ENCODE measurements at places on chromosomes 7 and 10.

DNA sequence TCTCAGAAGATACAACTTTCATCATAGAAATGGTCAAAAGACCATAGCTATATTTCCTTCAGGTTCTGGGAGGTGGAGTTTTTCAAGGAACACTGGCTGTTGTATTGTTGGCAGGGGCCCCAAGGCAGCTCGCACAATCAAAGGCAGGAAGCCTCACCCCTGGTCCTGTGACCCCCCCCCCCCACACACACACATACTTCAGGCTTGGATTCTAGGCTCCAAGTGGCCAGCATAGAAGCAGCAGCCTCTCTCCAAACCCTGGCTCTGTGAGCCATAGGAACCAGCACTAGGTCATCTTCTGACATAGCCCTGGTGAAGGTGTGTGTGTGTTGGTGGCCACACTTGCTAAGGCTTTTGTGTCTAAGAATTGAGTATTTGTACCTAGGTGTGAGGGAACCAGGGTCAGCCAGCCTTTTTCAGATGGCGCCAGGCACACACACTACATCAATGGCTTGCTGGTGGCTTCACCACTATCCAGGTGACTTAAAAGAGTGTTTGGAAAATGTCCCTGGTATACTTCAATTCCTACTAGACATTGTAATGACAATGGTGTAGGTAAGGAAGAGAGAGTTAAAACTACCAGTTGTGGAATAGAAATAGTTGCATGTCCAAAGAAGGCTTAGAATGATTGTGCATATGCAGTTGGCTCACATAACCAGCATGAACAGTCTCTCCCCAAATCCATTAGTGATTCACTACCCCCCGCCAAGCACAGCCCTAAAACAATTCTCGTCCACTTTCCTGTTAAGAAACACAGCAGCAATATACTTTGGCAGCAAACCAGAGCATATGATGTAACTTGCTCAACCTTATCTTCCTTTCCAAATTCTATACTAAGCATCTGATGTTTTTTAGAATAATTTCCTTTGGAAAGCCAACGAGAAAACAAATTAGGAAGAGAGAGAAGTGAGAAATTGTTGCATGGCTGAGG lies 91.3 kb downstream of the AVL9 start:
- H3K4me3 ChIP-seq = no peak overlapping the region
- no peaks in the 10 kb centered on the region for H3K27me3 ChIP-seq
- peaks cover 33% of the 10 kb centered on the region for H3K36me3 ChIP-seq
- H3K27ac ChIP-seq = peak overlapping the region; percentile 77
- no peak for DNase-seq

DNA sequence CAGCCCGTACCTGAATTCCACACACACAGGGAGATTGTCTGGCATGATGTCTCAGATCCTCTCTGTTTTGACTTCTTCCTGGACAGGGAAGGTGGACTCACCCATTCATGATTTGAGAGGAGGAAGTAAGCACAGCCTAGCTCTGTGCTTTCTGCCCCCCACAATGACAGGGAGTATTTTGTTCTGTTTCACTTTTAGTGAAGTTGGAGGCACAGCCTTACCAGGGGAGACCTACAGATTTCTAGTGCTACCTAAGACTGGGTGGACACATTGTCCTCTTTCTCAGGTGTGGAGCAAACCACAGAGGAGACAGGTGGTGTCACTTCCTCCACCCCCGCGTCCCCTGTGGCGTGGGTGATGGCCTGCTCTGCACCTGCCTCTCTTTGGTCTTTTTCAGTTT lies 408.6 kb upstream of the PFKP start:
- no peaks in the 10 kb centered on the region for H3K4me1 ChIP-seq
- H3K27ac ChIP-seq = no peak overlapping the region
- peaks cover 41% of the 10 kb centered on the region for H3K27me3 ChIP-seq
- no peak overlapping the region for H3K4me3 ChIP-seq
- no peak for DNase-seq
- H3K36me3 ChIP-seq = no peaks in the 10 kb centered on the region

DNA sequence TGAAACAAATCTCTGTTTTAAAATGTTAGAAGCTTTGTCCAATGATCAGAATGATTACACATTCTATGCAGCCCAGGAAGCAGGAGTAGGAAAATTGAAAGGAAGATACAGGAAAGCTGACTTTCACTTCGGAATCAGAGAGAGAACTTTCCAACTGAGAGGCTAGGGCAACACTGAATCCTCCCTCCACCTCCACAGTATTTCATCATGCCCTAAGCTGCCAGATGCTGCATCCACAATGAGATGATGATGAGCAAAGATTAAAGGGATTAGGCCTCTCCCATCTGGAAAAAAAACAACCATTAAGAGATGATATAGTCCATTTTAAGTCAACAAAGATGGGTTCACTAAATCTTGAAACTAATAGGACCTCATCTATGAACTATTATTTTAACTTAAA lies 215.6 kb downstream of the GPR37 start:
- no peak for DNase-seq
- peak overlapping the region; percentile 52 for H3K27ac ChIP-seq
- H3K4me3 ChIP-seq = no peak overlapping the region
- H3K36me3 ChIP-seq = no peaks in the 10 kb centered on the region
- no peaks in the 10 kb centered on the region for H3K27me3 ChIP-seq

- no peak overlapping the region for H3K27ac ChIP-seq
- H3K36me3 ChIP-seq = peaks cover 75% of the 10 kb centered on the region
- no peaks in the 10 kb centered on the region for H3K27me3 ChIP-seq
- no peaks in the 10 kb centered on the region for H3K4me1 ChIP-seq
- no peak for DNase-seq
- no peak overlapping the region for H3K4me3 ChIP-seq
Measured at GRCh38 chr7:152121432-152121831, 96.0 kb downstream of the GALNT11 start.

DNA sequence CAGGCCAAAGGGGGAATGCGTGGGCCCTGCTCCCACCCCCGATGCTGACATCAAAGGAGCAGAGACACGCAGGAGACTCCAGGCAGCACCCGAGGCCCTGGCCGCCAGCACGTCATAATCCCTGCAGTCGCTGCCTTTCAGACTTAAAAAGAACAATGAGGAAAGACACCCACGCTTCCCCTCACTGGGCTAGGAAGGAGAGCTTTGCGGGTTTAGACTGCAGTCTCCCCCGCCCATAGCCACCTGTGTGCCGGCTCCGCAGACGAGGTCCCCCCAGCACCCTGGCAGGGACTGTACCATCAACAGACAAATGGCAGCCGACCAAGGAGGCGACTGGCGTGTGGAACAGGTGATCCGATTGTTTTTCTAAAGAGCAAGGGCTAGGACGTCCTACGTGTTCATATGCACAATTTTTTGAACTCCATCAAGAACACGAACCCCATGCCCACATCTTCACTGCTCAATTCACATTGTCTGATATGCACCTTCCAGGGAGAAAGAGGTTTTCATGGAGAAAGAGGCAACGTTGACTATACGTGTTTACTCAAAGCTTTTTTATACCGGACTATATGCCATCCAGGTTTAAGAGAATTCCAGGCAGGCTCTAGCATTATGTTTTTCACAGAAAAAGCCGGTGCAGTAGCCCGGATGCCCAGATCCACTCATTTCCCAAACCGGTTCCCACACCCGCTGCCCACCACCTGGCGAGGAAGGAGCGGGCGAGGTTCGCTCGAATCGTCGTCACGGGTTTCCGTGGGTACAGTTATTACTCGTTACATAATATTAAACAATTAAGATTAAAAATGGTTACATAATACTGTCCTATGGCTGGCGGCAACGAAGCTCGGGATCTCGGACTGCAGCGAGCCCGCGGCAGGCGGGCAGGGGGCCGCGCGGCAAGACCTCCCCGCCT lies 1.1 kb downstream of the GRB10 start:
- peaks cover 7% of the 10 kb centered on the region for H3K36me3 ChIP-seq

DNA sequence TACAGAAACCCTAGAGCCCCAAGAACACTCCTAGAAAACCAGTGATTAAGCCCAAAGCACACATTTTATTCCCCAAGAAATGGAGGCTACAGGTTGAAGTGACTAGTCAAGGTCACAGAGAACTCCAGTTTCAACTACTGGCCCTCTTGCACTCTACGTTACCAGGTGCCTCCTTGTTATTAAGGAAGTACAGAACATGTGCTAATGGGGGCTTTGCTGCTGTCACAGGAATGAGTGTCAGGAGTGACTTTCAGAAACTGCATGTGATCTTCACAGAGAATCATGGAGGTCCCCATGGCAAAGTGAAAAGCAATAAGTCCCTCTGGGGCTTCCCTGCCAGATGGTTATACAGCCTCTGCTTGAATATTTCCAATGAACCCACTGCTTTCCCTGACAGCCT lies 19.3 kb downstream of the JAZF1 start:
- peaks cover 47% of the 10 kb centered on the region for H3K4me1 ChIP-seq
- no peaks in the 10 kb centered on the region for H3K27me3 ChIP-seq
- no peak overlapping the region for H3K4me3 ChIP-seq
- no peak overlapping the region for H3K27ac ChIP-seq

- no peak for DNase-seq
- H3K27me3 ChIP-seq = no peaks in the 10 kb centered on the region
- H3K27ac ChIP-seq = peak overlapping the region; percentile 2
- peaks cover 32% of the 10 kb centered on the region for H3K36me3 ChIP-seq
Measured at GRCh38 chr10:68668231-68668630, 52.8 kb upstream of the CCAR1 start.

DNA sequence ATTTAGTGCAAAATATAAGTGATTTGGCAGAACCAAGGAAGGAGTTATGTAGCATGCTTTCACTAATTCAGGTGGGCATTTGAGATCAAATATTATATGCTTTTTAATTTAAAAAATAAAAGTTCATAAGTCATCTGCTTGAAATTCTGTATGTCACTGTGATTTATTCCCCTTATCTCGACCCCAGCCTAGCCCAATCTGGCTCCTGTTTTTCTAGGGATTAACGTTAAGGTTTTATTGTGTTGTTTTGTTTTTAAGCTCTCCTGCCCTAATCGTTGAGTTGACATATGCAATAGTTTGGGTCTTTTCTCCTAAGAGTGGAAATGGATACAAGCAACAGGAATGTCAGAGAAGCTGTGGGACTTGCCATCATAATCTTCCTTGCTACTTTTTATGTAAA lies 42.6 kb downstream of the WIPF3 start:
- H3K27me3 ChIP-seq = peaks cover 70% of the 10 kb centered on the region
- DNase-seq = no peak
- no peak overlapping the region for H3K4me3 ChIP-seq
- H3K4me1 ChIP-seq = no peaks in the 10 kb centered on the region
- H3K27ac ChIP-seq = no peak overlapping the region
- H3K36me3 ChIP-seq = no peaks in the 10 kb centered on the region

DNA sequence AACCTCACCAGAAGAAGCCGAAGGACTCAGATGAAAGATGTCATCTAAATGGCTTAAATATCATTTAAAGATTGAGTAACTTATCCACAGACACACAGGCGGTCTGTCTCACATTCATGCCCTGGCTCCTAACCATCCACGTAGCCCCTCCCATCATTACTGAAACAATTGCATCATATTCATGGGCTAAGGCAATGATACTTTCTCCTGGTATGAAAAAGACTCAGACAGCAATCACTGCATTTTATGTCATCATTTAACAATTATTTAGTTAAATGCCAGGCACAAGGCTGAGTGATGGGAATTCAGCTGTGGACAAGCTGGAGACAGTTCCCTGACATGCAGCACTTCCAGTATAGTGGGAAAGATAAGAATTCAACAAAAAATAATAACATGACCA lies 11.2 kb upstream of the TECTB start:
- H3K4me3 ChIP-seq = no peak overlapping the region
- H3K36me3 ChIP-seq = no peaks in the 10 kb centered on the region
- DNase-seq = no peak
- no peak overlapping the region for H3K27ac ChIP-seq

GRCh38 chr10:119421891-119422681 lies 120.4 kb downstream of the RGS10 start:
- peaks cover 19% of the 10 kb centered on the region for H3K4me1 ChIP-seq
- DNase-seq = no peak
- peaks cover 22% of the 10 kb centered on the region for H3K36me3 ChIP-seq

GRCh38 chr7:28778786-28779185 lies 179.3 kb downstream of the TRIL start:
- no peak for DNase-seq
- H3K27me3 ChIP-seq = no peaks in the 10 kb centered on the region

- no peak overlapping the region for H3K4me3 ChIP-seq
- no peaks in the 10 kb centered on the region for H3K4me1 ChIP-seq
- H3K27ac ChIP-seq = no peak overlapping the region
- DNase-seq = no peak
Measured at GRCh38 chr10:20944789-20945502, 47.8 kb upstream of the NEBL start.

GRCh38 chr7:22697876-22698606 lies 29.0 kb upstream of the IL6 start:
- H3K4me3 ChIP-seq = no peak overlapping the region
- H3K4me1 ChIP-seq = peaks cover 17% of the 10 kb centered on the region
- no peaks in the 10 kb centered on the region for H3K27me3 ChIP-seq
- no peaks in the 10 kb centered on the region for H3K36me3 ChIP-seq
- H3K27ac ChIP-seq = no peak overlapping the region
- DNase-seq = no peak

DNA sequence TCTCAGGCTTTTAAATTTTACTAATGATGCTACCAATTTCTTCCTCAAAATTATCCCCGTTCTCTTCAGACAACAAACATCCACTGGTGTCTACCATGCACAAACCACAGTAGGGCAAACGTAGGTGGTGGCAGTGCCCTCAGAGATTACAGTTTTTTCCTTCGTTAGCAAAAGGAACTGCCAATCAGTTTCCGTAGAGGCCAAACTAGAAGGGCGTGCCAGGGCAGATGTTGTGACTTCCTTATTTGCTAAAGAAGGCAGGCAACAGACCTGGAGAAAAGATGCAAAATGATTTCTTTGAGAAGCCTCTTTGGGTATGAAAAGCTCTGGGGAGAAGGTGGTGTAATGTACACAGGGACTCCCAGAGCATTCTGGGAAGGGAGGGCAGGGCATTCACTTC lies 7.6 kb upstream of the FAM180A start:
- no peaks in the 10 kb centered on the region for H3K36me3 ChIP-seq
- no peak overlapping the region for H3K27ac ChIP-seq
- peaks cover 25% of the 10 kb centered on the region for H3K4me1 ChIP-seq
- DNase-seq = no peak

DNA sequence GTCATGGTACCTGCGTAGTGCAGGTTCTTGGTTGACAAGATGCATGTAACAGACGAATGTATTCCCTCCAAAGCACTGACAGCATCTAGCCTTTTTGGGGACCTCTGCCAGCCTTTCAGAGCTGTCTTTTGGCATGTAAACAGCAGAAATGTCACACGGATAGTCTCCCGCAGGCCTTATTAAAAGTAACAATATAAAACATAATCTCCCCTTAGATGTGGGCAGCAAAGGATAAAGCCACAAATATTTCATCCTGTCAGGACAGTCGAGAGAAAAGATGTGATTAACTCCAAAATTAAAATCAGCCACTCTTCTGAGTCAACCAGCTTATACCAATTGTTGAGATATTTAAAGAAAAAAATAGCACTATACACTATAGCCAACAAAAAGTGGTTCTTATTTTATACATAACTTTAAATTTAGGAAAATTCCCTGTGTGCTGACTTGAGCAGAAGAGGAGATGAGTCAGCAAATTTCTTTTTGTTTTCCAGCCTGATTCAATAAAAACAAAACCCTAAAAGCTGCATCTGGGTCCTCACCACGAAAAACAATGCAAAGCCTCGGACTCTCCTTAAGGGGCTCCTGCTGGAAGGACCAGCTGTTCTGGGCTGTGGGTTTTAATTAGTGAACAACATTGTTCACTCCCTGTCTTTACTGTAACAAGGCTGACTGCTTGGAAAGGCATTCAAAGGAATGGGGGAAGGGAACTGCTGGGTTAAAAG lies 240.2 kb downstream of the ADAM12 start:
- peaks cover 10% of the 10 kb centered on the region for H3K36me3 ChIP-seq
- H3K4me3 ChIP-seq = no peak overlapping the region
- peaks cover 2% of the 10 kb centered on the region for H3K4me1 ChIP-seq
- no peak overlapping the region for H3K27ac ChIP-seq
- peak; percentile 34 for DNase-seq
